ENCODE measurements at places on chromosomes 2 and 18.

GRCh38 chr2:240032406-240033329 is 2.4 kb upstream of the OR6B2 start:
- DNase-seq, result no peak

DNA sequence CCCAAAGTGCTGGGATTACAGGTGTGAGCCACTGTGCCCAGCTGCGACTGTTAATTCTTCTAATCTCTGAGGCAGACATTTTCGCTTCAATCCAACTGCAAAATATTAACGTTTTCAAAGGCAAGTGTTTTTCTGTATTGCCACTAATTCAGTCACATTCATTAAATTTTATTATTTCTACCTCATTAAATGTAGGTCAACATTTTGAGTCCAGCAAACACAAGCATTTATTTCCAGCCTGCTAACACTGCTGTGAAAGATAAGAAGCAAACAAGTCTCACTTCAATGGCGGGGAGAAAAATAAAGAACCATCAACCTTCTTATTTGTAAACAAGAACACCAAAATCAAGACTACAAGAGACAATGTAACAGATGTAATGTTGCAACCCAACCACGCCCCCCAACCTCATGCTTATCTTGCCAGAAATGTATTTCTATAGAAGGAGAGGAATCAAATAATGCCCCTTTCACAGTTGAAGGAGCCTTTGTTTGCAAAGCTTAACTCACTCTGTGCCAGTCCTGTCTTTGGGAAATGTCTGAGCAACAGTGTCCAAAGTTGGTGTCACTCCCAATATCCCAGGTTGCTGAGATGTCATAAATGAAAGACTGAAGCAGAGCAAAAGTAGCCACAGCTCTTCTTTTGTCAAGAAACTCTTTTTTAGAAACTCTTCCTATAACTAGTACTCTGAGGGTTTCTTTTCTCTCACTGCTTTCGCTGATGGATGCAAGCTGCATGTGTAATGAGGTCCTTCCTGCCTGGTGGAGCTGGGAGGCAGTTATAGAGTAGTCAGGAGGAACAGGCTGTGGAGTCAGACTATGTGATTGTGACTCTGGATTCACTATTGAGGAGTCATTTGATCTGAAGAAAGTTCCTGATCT is 8.6 kb downstream of the DOCK10 start:
- no peak for DNase-seq

- no peak for DNase-seq
Measured at GRCh38 chr18:76486574-76486973, 8.5 kb downstream of the ZNF516 start.

- DNase-seq, result no peak
Measured at GRCh38 chr2:170354855-170355780, 177.2 kb downstream of the MYO3B start.

GRCh38 chr2:169775765-169776164 is 22.9 kb upstream of the SSB start:
- no peak for DNase-seq

- DNase-seq, result peak; percentile 87
Measured at GRCh38 chr2:70948337-70949003, 12.8 kb downstream of the ATP6V1B1 start.

DNA sequence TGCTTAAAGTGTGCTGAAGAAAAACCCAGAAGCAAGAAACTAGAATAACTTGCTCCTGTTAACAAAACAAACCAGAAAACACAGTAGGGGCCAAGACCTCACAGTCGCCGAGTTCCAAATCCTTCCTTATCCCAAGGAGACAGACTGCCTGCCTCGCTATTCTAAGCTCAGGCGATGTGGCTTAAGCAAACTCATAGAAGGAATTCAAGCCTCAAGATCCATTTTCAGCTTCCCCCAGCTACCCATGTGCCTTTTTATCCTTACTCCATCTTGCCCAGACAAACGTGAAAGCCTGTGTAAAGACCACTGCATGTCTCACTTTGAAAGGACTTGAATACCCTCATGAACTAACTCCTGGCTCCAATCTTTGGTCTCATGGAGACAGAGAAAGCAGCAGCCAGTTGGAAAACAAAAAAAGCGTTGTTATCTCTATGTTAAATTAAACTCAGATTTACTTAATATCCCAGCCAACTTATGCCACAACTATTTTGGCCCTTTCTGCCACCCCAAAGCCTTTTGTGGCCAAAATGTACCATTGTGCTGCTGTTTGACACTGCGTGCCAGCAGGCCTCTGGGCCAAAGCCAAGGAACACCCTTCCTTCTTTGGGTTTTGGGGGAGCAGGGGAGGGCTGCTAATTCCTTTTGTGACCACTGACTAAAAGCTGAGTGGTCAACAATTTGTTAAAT is 123.2 kb upstream of the FZD5 start:
- no peak for DNase-seq

- no peak for DNase-seq
Measured at GRCh38 chr2:238116298-238117198, 16.4 kb downstream of the ESPNL start.

- DNase-seq, result no peak
Measured at GRCh38 chr2:128406736-128407554, 88.3 kb upstream of the HS6ST1 start.

GRCh38 chr2:121004950-121005349 is 269.3 kb downstream of the GLI2 start:
- no peak for DNase-seq

DNA sequence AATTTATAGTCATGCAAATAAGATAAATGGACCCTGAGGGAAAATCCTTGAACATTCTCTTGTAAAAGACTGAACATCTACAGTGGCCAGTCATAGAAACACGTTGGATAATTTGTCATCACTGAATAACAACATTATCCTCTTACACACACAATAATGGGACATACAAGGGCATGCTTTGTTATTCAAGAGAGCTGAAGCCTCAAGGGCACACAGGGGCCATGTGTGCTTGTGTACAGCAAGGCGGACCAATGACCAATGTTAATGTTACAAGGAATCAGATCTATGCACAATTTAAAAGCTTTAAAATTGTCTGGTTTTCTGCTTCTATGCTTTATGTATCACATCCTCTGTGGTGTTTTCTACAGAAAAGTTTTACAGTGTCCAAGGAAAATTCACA is 23.7 kb downstream of the COL6A3 start:
- no peak for DNase-seq

DNA sequence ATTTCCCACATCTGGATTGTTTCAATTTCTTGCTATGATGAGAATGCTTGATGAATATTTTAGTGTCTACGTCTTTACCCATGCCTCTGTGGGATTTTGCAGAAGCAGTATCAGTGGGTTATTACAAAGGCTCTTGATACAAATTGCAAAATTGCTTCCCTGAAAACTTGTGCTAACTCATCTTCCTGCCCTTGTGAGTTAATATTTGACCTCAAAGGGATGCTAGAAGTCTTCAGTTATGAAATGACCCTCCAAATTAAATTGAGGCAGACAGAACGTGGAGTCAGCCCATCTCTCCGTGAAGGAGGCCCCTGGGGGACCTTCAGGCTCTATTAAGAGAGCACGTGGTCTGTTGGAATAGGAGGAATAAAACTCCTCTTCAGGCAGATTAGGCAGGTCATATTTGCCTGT is 239.2 kb upstream of the HS6ST1 start:
- DNase-seq, result no peak

GRCh38 chr18:45670281-45670962 is 53.6 kb upstream of the SLC14A1 start:
- DNase-seq, result no peak

DNA sequence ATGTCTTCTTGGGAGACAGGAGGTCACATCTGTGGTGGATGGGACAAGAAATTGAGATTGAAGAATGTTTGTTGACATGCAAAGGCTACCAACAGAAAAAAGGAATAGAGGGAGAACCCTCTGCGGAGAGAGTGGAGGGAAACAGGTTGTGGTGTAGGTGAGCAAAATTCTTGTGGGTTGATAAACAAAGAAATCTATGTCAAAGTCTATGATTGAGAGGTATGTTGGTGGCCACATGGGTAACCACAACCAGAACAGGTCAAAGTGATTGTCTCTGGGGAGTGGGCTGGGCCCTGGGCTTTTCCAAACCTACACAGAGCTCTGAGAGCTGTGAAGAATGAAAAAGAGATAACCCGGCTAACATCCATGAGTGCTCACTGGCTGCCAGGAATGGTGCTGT is 62.8 kb upstream of the NCK2 start:
- no peak for DNase-seq

GRCh38 chr2:20159411-20160070 is 65.4 kb downstream of the SDC1 start:
- DNase-seq, result no peak

DNA sequence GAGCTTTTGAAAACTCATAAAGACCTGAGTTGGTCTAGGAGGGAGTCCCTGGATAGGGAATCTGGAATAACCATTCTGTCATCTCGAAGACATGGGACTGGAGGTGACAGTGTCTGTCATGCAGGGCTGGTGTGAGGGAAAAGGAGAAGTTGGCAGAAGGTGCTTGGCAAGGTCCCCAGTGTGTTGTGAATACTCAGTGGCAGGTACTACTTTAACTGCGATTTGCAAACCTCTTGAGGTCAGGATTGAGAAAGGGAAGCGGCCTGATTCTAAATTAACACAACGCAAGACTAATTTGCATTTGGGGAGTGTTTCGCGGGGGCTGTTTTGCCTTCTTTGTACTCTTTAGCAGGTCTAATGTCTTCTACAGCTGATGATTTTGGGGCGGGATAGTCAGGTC is 77.0 kb upstream of the TMEM200C start:
- DNase-seq, result no peak

- DNase-seq, result no peak
Measured at GRCh38 chr18:74278983-74279382, 12.8 kb downstream of the CYB5A start.

- no peak for DNase-seq
Measured at GRCh38 chr2:135844301-135844895, 7.4 kb upstream of the LCT start.

GRCh38 chr2:55587-56448 is 9.5 kb upstream of the FAM110C start:
- DNase-seq, result no peak

DNA sequence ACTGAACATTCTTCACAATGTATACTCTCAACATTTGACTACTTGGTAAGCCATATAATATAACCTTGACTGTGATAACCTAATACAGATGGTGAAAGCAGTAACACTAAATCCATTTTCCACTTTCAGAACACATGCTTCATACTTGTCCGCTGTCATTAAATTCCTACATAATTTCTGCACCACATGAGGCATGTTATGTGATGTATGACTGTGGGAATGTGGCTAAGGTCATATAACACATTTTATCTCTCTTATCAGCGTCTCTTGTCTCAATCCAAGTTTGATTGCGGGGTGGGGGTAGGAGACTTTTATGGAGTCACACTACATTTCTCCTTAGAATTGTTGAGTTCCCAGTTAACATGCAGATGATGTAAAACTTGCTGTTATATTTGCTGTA is 110.9 kb downstream of the MTCL1 start:
- no peak for DNase-seq

- DNase-seq, result peak; percentile 30
Measured at GRCh38 chr2:134207589-134208209, 46.2 kb upstream of the MGAT5 start.

DNA sequence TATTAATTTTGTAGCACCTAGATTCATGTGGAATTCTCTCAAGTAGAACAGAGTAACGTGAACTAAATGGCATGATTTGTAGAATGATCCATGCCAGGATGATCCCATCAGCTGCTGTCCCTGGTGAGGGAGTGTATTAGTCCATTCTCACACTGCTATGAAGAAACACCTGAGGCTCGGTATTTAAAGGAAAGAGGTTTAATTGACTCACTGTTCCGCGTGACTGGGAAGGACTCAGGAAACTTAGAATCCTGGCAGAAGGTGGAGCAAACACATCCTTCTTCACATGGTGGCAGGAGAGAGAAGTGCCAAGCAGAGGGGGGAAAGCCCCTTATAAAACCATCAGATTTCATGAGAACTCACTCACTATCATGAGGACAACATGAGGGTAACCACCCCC is 312.6 kb downstream of the PTPRM start:
- DNase-seq, result no peak

- no peak for DNase-seq
Measured at GRCh38 chr18:13035249-13035914, 44.2 kb downstream of the CEP192 start.

DNA sequence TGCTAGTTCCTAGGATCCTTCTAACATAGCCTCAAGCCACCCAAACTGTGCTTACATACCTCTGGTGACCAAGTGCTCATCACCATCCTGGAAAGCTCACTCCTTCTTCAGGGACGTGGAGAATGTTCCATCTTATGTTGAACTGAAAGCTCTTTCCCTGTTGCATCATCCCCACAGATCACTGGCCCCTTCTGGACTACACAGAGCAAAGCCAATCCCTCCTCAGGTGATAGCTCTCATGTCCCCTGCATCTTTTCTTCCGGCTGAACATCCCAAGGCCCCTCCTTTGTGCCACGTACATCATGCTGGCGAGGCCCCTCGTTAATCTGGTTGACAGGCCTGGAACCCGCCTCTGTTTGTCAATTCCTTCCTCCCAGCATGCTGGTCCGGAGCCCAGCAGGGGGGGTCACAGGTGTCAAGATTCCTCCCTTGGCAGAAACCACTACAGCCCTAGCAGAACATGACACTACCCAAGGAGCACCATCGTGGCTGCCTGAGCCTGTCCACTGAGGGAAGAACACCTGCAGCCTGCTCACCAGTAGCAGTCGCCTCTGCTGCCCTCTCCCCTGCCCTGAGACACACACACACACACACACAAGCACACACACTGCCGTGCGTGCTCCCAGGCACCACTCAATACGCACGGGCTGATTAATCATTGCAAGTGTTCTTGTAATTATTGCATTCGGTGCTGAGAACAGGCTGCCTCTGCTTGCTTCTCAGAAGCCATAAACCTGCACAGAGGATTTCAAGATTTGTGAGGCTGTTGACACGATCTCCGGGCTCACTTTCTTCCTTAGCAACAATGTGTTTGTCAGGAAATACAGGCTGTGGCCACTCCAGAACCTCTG is 6.3 kb upstream of the KCNK3 start:
- DNase-seq, result no peak

DNA sequence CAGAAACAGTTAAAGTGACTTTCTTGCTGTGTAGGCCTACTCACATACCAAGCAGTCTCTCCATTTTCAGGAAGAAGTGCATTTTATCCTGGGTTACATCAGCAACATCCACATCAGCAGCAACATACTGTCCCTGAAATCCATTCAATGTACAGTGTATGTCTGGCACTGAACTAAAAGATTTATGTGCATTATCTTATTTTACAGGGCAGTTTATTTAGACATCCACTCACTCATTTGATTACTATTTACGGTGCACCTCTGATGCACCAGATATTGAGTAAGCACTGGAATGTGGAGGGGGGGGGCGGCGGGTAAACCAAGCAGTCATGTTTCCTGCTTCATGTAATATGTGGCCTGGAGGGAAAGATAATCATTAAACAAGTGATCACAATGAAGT is 1128.2 kb downstream of the BCL11A start:
- DNase-seq, result peak; percentile 3

Data from HTR-8/SVneo (cell line).